Naive thymus-derived CD4-positive, alpha-beta T cell (primary cell): ENCODE measurements at places on chromosomes 3 and 15. TPM values are rescaled to one million over a fixed set of nuclear protein-coding genes. Genes with fewer than 3 reads are reported as not detected.

DNA sequence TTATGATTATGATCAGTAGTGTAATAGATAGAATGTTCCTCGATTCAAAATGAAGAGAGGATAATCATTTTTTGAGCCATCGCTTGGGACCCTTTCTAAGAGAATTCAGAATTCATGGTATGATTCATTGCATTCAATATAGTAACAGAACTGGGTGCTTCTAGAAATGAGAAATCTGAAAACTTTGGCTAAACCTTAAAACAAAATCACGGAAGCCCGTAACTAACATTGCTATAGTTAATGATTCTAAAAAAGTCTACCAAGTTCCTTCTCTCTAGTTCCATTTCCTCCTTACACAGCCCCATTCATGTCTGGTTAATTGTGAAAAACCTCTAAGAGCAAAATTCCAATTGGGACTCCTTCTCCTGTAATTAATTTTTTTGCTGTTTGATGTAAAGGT, 217.1 kb downstream of the GBE1 start:
- no peak for DNase-seq

- DNase-seq = no peak
These were observed 25.1 kb downstream of the DTWD1 start for GRCh38 chr15:49645941-49646340.

CTSH gene
- total RNA-seq = 98.4 TPM

NAALADL2 gene
- 0.76 TPM for total RNA-seq

FES gene
- 45.9 TPM for total RNA-seq
